ENCODE measurements at places on chromosomes 1 and 21.

DNA sequence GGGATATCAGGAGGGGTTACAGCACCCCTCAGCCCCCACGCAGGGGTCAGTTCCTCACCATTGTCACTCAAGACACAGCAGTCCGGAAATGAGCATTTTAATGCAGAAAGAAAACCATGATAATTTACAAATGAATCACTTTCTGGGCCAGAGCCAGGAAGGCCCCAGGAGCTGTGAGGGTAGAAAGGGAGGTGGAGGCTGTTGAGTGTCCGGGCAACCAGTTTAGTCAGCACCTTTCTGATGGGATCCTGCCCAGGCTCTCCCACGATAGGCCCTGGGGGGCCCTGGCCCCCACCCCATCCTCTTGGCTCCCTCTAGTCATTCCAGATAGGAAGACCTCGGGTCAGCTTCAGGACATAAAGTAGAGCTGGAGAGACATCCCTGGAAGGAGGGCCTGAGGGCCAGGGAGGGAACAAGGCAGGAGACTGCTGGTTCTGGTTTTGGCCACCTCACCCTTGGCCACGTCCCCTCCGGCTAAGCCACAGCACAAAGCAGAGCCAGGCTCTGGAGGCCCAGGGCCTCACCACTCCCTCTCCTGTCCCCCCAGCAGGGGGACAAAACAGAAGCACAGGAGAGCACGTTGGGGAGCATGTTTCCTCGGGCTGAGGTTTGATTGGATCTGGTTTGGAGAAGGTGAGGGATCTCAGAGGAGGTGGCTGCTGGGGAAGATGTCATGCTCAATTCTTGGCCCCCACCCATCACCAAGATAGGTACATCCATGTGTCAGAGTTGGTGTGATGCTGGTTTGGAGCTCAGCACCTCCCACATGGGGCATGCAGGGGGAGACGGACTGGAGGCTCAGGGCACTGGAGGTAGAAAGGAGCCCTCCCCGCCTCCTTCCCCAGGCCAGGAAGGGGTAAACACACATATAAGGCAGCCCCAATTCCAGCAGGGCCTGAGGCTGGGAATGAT lies 20.6 kb downstream of the ETNK2 start:
- DNase-seq = peak; percentile 92

DNA sequence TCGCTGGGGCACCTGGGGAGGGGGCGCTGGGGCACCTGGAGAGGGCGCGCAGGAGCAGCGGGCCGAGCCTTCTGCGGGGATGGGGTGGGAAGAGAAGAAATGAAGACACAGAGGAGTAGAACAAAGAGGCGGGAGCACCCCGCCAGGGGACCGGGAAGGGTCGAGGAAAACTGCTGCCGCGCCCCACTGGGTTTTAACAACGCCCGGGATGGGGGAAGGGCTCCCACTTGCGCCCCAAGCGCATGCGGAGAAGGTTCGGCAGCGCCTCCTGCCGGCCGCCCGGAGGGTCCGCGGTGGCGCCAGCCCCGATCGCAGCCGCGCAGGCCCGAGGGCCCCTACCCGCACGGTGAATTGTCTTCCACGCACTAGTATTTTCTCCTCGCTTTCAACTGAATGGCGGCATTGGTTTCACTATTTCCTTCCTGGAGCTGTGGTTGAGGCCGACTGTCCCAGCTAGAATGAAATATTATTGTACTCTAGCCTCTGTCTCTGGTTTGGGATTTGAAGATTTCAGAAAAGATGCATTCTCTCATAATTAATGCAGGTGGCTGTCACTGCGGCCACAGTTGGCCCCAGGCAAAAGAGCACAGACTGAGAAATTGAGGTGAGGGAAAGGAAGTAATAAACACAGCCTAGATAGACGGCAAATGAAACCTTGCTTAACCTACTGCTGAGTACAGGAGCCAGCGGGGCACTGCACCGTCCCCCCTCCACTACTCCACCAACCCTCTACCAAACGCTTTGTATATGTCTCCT lies 57.3 kb downstream of the MAB21L3 start:
- DNase-seq = peak; percentile 57

DNA sequence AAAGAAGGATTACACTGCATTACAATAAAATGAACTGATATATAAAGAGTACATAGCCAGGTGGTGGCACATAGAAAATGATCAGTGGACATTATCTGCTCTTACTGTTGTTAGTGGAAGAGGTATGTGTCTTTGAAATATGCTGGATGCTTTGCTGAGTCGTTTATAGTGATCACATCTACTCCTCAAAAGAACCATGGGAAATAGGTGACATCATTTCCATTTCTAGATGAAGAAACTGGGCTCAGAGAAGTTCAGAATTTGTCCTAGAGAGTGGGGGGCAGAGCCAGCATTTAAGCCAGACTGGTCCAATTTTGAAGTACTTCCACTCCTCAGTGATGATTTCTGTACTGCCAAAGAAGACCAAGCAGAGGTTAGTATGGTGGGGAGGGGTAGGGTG lies 34.0 kb upstream of the BACH1 start:
- DNase-seq = no peak

DNA sequence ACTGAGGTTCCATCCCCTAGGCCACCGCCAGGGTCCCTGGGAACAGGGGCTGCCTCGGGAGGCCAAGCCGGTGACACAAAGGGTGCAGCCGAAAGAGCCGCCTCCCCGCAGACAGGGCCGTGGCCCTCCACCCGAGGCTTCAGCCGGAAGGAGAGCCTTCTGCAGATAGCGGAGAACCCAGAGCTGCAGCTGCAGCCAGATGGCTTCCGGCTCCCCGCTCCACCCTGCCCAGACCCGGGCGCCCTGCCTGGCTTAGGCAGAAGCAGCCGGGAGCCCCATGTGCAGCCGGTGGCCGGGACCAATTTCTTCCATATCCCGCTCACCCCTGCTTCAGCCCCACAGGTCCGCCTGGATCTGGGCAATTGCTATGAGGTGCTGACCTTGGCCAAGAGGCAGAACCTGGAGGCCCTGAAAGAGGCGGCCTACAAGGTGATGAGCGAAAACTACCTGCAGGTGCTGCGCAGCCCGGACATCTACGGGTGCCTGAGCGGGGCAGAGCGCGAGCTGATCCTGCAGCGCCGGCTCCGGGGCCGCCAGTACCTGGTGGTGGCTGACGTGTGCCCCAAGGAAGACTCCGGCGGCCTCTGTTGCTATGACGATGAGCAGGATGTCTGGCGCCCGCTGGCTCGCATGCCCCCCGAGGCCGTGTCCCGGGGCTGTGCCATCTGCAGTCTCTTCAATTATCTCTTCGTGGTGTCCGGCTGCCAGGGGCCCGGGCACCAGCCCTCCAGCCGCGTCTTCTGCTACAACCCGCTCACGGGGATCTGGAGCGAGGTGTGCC lies 1.4 kb downstream of the KLHDC7A start:
- DNase-seq = no peak

DNA sequence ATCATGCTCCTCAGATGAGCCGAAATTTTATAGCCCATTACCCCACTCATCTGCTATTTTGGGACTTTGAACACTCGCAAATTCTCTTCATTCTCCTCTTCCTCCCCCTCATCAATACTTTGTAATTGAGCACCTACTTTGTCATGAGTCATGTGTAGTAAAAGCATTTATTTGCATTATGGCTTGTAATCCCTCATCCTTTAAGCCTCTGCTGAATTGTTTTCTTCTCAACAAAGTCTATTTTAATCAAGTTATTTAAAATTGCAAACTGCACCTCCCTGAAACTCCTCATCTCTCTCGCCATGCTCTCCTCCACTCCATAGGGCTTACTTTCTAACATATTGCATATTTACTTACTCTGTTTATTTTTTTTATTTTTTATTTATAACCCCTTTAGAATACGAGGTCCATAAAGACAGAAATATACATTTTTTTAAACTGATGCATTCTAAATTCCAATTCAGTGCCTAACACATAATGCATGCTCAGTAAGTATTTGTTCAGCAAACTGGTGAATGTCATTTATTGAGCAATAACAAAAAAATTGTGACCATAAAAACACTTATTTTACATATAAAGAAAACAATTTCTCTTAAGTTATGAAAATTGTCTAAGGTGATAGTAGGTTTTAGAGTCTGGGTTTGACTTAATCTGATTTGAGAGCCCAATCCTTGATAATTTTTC lies 161.7 kb downstream of the FASLG start:
- no peak for DNase-seq

DNA sequence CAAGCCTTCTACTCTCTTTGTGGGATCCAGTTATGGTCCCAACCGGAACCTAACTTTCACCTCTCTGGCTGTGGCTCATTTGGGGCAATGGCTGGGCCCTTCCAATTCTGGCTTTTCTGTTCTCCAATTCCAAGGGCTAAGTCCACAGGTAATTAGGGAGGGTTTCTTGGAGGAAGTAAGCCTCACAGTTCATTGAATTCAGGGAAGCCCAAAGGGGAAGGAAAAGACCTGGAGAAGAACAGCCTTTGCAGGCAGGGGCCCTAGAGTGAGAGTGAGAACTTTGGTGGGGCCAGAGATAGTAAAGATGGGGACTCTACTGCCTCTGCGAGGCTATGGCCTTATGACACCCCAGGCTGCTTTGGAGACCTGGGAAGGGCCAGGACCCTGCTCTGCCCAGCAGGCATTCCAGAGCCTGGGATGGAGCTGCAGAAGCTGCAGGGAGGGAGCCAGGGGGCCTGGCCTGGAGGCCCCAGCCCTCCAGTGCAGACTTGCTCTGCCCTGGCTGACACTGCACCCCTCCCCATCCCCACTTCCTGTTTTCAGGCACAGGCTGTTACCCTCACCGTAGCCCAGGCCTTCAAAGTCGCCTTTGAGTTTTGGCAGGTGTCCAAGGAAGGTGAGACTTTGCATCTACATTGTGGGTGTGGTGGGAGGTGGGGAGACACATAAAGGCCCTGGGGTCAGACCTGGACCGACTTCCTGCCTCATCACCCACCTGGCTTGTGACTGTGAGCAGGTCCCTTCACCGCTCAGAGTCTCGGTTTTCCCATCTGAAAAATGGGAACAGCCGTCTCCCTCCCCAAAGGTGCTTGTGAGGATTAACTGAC lies 18.9 kb downstream of the LDLRAP1 start:
- no peak for DNase-seq

DNA sequence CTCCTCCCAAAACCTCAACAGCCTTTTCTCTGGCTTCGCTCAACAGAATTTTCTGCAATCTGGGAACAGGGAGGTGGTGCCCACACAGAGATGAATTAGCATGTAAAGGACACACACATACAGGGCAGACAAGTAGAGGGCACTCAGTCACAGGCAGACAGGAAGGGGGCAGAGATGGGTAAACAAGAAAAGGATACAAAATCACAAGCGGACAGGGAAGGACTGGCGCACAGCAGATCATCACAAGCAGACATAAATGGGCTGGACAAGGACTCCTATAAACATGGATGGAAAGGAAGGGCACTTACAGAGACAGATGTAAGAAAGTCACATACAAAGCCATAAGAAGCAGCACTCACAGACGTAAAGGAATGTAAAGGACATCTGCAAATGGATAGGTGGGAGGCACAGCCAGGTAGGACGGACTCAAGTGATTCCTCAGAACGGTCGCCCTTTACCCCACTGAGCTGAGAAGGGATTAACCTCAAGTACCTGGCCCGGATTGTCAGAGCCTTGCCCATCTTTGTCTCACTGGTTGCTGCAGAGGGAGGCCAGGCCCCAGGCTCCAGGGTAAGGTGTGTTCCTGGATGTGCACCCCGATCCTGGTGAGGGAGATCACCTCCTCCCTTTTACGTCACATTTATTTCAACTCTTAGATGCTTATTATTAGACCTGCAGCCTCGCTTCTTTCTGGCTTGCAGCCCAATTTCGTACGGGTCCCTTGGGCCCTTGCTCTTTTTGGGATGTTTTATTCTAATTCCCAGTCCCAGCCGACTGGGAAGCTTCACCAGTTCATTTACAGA lies 836 bp upstream of the PRCC start:
- DNase-seq = no peak

DNA sequence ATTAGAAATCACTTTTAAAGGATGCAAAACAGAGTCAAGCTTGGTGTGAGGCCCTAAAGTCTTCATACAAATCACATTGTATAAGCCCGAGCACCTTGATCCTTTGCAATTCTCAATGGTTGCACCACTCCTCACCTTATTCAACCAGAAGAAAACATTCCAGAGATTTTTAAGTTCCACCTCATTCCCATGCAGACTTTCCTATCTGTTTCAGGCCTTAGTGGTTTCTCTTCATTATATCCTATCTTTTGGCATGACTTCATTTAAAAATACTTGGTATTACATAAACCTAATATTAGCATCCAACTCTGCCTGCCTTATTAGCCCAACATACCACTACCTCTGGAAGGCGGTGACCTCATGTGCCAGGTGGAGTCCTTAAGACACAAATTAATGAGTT lies 9.3 kb upstream of the GREM2 start:
- peak; percentile 28 for DNase-seq

DNA sequence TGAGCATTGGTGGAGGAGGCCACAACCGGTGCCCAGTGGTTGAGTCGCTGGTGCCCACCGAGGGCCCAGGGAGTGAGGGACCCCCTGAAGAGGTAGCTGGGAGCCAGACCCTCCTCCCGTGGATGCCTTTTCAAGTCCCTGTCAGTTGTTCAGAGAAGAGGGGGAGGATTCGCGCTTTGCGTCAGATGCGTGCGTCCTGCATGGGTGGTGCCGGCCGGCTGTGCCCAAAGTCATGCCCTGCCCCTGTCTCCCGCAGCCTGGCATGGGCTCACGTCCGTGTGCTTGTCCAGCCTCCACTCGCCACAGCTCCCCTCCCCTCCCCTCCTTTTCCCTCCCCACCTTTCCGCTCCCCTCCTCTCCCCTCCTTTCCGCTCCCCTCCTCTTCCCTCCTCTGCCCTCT lies 45.2 kb downstream of the PRKCZ start:
- no peak for DNase-seq

- no peak for DNase-seq
Measured at GRCh38 chr1:29651246-29651645, 414.9 kb downstream of the PTPRU start.

DNA sequence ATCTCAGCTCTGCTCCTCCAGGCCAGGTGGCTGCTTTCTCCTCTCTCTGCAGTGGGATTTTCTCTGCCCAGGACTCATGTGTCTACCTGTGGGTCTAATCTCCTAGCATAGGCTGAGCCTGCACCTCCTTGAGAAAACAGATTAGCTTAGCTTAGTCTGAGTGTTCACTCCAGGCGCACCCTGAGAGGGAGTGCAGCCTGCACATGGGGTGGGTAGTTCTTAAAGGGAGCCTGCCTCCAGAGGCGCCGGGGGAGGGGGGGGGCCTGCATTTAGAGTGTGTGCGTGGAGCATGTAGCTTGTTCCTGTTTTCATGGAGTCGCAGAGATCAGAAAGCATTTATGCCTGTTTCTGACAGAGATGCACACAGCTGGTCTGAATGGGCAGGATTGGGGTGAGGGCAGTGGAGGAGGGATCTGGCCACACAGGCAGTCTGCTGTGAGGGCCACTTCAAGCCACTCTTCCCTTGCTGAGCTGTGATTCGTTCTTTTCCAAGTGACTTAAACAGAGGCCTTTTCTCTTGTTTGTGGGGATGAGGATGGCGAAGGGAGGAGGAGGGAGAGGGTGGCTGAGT lies 45.2 kb downstream of the GALNT2 start:
- no peak for DNase-seq

DNA sequence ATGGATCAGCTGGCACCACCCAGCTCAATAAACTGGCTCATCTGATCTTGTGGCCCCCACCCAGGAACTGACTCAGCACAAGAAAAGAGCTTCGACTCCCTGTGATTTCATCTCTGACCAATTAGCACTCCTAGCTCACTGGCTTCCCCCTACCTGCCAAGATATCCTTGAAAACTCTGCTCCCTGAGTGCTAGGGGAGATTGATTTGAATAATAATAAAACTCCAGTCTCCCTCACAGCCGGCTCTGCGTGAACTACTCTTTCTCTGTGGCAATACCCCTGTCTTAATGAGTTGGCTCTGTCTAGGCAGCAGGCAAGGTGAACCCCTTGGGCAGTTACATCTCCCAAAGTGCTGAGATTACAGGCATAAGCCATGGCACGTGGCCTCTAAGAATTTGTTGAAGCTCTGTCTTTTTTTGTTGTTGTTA lies 11.8 kb upstream of the RHBDL2 start:
- DNase-seq = no peak

All from fibroblast of the aortic adventitia (primary cell).